ENCODE measurements at places on chromosomes 4 and X.

- DNase-seq = no peak
Observed at GRCh38 chr4:7327341-7327885, 107.3 kb downstream of the PSAPL1 start.

- DNase-seq = no peak
Observed at GRCh38 chrX:13755254-13755653, 20.7 kb downstream of the OFD1 start.

DNA sequence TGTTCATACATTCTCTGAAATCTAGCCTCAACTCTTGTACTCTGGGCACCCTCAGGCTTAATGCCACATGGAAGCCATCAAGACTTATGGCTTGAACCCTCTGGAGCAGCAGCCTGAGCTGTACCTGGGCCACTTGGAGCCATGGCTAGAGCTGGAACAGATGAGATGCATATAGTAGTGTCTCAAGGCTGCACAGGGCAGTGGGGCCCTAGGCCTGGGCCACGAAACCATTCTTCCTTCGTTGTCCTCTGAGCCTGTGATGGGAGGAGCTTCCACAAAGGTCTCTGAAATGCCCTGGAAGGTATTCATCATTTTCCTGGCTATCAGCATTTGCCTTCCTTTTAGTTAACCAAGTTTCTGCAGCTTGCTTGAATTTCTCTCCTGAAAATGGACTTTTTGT is 1427.2 kb upstream of the PCDH10 start:
- no peak for DNase-seq

DNA sequence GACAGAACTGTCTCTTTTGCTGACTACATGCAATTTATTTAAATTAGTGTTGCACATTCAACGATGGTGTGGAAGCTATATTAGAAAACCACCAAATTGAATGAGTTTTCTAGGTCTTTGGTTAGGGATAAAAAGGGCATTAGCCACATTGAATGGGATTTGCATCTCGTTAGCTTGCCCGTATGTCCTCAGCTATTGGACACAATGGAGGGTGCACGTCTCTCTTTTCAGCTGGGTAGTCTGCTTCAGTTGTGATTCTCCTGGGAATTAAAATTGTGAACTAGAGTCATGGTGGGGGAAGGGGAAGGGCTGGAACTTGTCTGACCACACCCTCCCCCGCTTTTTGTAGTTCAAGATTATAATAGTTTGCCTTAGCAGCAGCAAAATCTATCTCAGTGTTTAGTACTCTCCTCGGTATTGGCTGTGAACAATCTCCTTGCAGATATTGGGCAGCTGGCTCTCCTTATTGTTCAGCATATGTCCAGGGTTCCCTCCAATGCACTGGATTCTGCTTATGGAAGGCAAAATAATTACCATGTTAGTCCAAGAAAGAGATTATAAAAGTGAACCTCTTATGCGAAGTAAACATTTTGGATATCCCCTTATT is 23.3 kb downstream of the TRIM2 start:
- no peak for DNase-seq

GRCh38 chrX:46251755-46252154 is 293.5 kb downstream of the ZNF674 start:
- no peak for DNase-seq

DNA sequence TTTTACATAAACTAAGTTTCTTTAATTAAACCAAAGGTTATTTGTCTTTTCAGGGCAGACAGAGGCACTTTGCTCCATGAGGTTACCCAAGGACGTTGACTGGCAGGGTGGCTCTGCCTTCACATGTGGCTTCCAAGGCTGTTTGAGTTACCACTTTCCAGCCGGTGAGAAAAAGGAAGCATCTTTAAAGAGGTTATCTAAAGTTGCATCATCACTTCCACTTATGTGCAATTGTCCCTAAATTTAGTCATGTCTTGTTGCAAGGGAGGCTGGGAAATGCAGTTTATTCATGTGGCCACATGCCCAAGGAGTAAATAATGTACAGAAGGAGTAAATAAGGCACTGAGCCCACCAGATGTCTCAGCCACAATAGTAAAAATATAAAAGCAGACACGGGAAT is 29.0 kb upstream of the RAP1GDS1 start:
- no peak for DNase-seq

DNA sequence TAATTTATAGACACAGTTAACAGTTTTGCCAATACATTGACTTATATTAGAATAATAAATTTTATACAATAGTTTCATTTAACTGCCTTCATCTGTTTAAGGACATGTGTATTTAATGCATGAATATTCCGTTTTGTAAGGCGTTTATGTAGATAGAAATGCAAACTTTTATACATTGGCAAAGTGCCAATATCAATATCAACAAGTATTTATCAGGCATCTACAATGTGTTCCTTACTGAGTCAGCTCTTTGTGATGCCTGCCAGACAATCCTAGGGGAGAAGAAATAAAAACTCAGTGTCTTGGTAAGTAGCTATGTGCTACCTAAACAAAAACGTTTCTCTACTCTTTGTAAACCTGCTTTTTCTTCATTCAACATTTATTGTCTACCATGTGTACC is 1142.2 kb downstream of the C4orf33 start:
- no peak for DNase-seq

- DNase-seq = no peak
Observed at GRCh38 chr4:137853424-137853823, 321.1 kb upstream of the PCDH18 start.

GRCh38 chr4:96146686-96147085 is 306.8 kb downstream of the PDHA2 start:
- no peak for DNase-seq

- no peak for DNase-seq
Observed at GRCh38 chr4:41991916-41992767, 1.8 kb downstream of the SLC30A9 start.

DNA sequence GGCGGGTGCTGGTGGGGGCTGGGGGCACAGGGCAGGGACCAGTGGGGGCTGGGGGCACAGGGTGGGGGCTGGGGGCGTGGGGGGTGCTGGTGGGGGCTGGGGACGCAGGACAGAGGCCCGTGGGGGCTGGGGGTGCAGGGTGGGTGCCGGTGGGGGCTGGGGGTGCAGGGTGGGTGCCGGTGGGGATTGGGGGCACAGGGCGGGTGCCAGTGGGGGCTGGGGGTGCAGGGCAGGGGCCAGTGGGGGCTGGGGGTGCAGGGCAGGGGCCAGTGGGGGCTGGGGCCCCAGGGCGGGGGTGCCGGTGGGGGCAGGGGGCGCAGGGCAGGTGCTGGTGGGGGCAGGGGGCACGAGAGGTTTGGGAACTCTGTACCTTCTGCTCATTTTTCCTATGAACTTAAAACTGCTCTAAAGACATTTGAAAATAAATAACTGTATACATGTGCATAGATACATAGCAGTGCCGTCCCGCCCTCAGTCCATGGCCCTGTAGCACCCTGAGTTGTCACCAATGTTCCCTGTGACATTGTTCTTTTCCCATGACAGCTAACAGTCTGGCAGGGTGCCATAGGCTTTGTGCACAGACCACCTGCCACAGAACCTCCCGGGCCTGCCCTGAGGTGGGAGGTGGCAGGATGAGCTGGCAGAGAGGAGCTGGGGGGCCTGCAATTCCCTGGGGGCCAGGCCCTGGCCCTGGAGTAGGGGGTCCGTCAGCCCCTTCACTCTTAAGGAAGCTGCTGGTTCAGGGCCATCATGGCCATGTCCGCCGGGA is 35.6 kb upstream of the ADRA2C start:
- no peak for DNase-seq

GRCh38 chrX:997631-998137 is 214.8 kb downstream of the CRLF2 start:
- no peak for DNase-seq

GRCh38 chr4:2806390-2807355 is 13.8 kb downstream of the SH3BP2 start:
- DNase-seq = no peak

- no peak for DNase-seq
Observed at GRCh38 chr4:24910499-24910898, 2.3 kb downstream of the CCDC149 start.

GRCh38 chr4:186934841-186935443 is 211.3 kb upstream of the FAT1 start:
- no peak for DNase-seq

DNA sequence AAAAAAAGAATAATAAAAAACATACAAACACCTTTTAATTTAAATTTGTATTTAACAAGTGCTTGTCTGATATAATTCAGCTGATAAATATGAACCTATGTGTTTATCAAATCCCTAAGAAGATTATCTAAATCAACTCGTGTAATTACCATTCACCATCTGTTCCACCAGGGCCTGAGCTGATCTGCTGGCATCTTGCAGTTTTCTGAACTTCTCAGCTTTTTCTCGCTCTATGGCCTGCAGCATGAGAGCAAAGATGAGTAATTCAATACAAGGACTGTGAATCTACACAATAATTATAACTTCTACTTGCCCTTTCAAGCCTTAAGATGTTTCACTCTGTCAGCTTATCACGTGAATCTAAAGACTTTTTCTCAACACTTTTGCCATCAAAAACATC is 709.7 kb downstream of the DMD start:
- DNase-seq = no peak
